GM23338 (cell line): ENCODE measurements at places on chromosomes 7 and 10.

DNA sequence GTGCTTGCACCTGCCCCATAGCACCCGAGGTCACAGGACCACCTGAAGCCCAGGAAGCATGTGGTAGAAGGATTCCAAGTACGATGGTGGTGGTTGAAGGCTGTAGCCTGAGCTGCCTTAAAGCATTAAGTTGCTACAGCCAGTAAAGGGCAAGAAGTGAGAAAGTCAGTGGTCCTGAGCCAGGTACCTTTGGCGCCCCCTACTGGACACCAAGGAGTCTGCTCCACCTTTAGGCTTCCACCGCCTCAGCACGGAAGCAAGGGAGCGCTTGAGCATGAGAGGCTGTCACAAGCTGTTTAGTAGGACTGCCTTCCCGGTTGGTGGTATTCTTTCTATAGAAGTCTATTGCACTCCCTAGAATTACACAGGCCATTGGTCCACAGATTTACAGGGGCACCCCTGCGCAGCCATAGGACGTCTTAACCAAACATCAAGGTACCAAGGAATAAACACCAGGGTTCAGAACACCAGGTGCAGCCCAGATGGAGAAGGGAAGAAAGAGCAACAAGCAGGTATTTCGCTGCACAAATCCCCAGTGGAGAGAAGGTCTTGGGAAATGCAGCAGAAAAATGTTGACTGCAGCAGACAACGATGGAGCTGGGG lies 2.2 kb downstream of the CRTAC1 start:
- peak; percentile 91 for DNase-seq

GRCh38 chr7:1473864-1474512 lies 14.7 kb upstream of the MICALL2 start:
- DNase-seq = peak; percentile 93

GRCh38 chr10:128884496-128885072 lies 582.5 kb upstream of the MGMT start:
- DNase-seq = no peak

GRCh38 chr10:114319406-114320248 lies 80.6 kb downstream of the VWA2 start:
- DNase-seq = no peak

- no peak for DNase-seq
Measured at GRCh38 chr10:16942381-16943078, 125.3 kb upstream of the RSU1 start.

- no peak for DNase-seq
Measured at GRCh38 chr10:5670662-5671375, 4.4 kb upstream of the ASB13 start.

DNA sequence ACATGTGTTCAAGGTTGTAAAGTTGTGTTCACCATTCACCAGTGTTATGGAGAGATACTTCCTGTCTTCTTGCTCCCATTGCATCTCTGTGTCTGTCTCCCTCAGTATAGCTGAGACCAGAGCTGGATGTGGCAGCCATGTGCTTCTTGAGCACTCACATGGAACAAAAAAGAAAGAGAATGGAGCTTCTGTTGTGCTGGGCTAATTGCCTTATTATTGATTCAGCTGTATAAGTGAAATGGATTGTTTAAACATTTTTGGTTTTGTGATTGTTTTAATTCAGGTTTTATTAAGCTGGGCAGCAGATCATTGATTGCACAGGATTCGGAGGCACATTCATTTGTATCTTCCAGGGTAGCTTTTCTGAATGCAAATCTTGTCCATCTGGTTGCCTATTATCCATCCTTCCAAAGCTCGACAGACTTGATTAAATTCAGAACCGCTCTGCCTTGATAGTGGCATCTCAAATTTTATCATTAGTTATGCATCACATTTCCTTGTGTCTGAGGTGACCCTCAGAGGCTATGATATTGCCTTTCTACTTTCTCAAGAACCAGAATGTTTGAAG lies 119.9 kb downstream of the CCNY start:
- no peak for DNase-seq

DNA sequence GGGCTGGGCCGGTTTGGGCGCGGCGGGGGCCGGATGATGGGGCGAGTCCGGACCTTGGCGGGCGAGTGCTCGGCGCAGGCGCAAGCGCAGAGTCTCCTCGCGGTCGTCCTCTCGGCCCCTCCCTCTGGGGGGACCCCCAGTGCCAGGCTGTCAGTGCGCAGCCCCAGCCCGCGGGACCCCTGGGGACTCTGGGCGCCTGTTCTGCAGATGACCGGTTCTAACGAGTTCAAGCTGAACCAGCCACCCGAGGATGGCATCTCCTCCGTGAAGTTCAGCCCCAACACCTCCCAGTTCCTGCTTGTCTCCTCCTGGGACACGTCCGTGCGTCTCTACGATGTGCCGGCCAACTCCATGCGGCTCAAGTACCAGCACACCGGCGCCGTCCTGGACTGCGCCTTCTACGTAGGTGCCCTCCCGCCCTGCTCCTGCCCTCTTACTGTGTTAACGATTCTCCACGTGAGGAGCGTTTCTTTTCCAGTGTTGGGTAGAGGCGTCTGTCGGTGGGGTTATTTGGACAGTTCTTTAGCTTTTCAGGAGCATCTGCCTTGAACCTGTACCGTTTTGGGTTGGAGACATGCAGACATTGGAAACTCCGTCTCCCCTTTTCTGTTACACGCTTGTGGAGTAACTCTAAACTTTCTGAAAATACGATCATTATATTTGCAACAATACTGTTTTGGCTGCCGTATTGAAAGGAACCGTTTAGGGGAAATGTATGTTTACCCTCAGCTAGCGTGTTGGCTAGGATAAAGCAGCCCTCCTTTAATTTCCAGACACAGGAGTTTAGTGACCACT lies 706 bp downstream of the BUB3 start:
- peak; percentile 71 for DNase-seq

DNA sequence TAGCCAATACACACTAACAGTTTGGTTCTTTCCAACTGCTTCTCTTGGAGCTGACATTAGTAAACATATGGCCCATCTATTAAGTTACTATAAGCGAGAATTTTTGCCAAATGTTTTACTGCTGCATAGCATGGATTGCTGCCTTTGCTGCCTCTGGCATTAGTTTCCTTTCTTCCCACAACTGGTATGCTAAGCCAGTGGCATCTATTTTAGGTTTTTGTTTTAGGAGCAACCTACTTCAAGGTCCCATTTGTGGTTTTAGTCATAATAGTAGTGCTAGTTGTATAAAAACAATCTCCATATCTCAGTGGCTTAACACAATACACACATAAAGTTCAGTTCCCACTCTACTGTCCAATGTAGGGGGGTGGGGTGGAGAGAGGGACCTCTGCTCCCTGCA lies 25.9 kb upstream of the PANK1 start:
- DNase-seq = no peak

GRCh38 chr10:96501985-96502384 lies 11.7 kb downstream of the TLL2 start:
- no peak for DNase-seq

- no peak for DNase-seq
Measured at GRCh38 chr7:48899932-48900331, 24.4 kb upstream of the CDC14C start.
